ENCODE measurements at places on chromosomes 3 and 15. TPM values are rescaled to one million over a fixed set of nuclear protein-coding genes. Genes with fewer than 3 reads are reported as not detected.

The KLF13 gene
- 41.2 TPM for total RNA-seq

The VEPH1 gene
- total RNA-seq, result 80.8 TPM

The UCN2 gene
- total RNA-seq, result 0.24 TPM

The ATP8B4 gene
- not detected for total RNA-seq

The C3orf52 gene
- 3.8 TPM for total RNA-seq

The FGD5 gene
- 72.1 TPM for total RNA-seq

The CHRM5 gene
- not detected for total RNA-seq

The ST8SIA2 gene
- 1.6 TPM for total RNA-seq

The C2CD4A gene
- total RNA-seq, result 0.05 TPM

The RPL29 gene
- 2,409 TPM for total RNA-seq

- no peak for DNase-seq
These were observed 199.6 kb downstream of the EFHB start for GRCh38 chr3:19734453-19734852.

GRCh38 chr3:69092030-69092516, 7.3 kb downstream of the ARL6IP5 start:
- DNase-seq, result no peak

DNA sequence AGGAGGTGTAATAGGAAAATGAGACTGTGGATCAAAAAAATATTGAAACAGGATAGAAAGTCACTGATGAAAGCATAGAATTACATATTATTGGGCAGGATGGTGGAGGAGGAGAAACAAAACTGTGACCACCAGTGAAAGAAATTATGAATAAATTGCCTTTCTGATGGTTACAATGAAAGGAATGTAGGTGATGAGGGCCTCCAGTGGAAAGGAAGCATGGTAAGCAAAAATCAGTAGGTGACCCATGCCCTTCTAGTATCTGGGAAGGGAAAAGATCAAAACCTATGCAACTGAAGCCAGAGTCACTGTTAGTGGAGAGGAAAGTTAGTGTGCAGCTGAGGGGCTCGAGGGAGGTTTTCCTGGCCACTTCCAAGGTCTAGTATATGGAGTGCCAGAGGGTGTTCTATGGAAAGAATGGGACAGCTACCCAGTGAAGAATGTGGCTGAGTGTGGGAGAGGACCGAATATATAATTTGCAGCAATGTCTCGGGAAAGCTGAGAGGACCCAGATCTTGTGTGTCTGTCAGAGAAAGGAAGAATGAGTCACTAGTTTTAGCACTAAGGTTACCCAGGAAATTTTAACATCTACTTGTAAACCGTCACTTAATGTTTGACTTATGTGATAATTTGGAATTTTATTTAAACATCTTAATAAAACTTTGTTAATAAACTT, 146.2 kb downstream of the NFKBIZ start:
- DNase-seq, result no peak

GRCh38 chr3:128256131-128256530, 102.8 kb downstream of the EEFSEC start:
- DNase-seq, result no peak

DNA sequence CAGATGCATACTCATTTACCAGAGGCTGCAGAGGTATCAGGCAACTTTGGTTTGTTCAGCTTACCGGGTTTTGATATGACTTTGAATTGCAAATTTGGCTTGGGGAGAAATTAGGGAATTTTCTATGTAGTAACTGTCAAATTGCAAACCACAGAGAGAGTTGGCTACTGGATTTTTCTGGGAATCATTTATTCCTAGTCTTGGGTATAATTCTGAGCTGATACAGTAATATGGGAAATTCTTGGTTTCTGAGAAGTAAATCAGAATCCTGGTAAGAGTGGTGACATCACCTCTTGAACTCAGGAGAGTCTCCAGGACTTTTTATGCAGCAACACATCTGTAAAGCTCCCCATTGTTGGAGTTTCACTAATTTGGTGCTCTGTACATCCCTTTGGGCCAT, 39.0 kb downstream of the GAP43 start:
- DNase-seq, result no peak

DNA sequence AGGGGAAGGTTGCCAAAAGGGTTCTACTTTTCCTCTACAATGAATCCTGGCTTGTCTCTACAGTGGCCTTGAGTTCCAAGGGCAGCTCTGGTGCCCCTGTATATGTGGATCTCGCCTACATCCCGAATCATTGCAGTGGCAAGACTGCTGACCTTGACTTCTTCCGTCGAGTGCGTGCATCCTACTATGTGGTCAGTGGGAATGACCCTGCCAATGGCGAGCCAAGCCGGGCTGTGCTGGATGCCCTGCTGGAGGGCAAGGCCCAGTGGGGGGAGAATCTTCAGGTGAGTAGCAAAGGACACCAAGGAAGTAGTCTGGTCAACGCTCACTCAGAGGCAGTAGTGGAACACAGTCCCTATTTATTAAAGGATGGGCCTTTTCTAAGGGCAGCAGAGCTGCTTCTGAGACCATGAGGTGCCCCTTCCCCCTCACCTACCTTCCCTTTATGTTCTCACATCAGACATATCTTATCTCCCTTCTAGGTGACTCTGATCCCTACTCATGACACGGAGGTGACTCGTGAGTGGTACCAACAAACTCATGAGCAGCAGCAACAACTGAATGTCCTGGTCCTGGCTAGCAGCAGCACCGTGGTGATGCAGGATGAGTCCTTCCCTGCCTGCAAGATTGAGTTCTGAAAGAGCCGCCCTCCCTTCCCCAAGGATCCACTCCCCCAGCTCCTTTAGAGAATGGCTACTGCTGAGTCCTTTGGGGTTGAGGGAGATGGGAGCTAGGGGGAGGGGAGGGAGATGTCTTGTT, 12.4 kb downstream of the MAP1A start:
- no peak for DNase-seq

GRCh38 chr15:48493084-48493762, 152.3 kb downstream of the FBN1 start:
- DNase-seq, result no peak

DNA sequence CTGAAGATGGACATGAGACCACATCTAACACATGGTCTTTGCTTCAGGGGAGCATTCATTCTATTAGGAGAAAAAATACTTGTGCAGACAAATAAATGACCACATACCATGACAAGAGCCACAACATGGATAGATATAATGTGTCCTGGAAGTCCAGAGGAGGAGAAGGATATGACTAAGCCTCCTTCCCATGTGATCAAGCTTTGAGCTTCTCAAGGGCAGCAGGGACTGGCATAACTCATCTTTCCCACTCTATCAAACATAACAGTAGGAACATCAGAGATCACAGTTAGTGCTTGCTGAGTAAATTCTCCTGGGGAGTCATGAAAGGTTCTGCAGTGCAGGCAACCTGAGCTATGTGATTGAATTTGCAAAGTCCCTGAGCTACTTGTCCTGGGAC, 86.0 kb upstream of the LPP start:
- no peak for DNase-seq
